Stimulated activated CD8-positive, alpha-beta memory T cell treated with anti-CD3 and anti-CD28 coated beads, Interleukin-12 subunit alpha, Interleukin-12 subunit beta, amount 100 ng/mL, for 4 hours (primary cell): ENCODE measurements at places on chromosomes 2 and 18.

DNA sequence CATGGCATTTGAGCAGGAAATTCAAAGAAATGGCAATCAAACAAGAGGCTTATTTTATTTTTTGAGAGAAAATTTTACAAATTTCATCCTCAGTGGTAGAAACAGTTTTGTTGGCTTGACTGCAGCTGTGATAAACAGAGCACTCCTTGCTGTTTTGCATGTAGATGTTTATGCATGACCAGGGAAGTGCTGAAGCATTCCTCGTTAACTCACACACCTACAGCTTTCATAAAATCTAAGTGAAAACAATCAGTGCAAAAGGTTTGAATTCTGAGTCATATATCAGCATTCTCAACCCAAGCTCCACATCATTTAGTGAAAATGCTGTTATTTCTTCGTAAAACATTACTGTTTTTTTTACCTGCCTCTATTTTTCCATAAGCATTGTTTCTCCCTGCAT, 146.6 kb upstream of the CCDC68 start:
- DNase-seq, result no peak

GRCh38 chr2:201353116-201353515, 4.0 kb downstream of the FLACC1 start:
- no peak for DNase-seq

DNA sequence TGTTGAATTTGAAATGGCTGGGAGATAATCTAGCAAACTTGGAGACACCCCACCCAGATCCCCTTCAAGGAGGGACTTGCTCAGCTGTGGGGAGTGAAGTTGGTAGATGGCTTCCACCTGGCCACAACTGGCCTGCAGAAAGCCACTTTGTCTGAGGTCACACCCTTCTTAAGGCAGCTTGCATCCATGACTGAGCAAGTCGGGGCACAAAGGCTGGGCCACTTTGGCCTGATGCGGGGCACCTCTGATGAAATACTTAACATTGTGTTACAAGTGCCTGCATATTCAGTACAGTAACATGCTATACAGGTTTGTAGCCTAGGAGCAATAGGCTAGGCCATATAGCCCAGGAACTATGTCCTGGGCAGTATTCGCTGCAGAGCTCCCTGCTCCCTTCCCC, 13.4 kb upstream of the RPL37A start:
- DNase-seq, result no peak

DNA sequence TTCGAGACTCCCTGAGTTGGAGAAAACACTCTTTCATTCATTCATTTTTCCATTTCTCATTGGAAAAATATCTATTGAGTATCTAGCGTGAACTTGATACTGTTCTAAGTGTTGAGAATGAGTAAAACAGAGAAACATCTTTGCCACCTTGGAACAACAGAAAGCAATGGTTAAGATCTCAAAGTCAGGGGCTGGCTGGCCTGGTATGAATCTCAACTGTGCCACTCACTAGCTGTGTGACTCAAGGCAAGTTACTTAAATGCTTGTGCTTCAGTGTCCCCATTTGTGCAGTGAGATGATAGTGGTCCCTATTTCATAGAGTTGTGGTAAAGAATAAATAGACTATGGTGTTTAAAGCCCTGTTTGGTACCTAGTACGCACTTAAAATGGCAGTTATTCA, 415.2 kb downstream of the NBAS start:
- no peak for DNase-seq
